A172 (cell line): ENCODE measurements at places on chromosomes 11 and 22.

DNA sequence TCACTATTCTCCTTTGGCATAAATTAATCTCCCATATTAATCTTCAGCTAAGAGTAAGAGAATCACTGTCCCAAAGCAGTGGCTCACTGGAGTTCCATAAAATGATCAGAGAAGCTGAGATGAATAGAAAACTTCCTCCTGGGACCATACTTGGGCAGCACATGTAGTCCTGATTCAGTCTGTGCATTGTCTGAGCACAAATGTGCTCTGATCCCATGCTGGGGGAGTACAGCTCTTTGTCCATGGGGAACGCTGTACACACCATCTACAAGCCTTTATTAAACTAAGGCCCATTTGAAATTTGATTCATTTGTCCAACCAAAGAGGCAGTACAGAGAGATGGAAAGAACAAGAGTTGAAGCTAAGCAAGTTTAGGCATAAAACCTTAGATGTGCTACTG, 147.4 kb upstream of the PGR start:
- DNase-seq: no peak

DNA sequence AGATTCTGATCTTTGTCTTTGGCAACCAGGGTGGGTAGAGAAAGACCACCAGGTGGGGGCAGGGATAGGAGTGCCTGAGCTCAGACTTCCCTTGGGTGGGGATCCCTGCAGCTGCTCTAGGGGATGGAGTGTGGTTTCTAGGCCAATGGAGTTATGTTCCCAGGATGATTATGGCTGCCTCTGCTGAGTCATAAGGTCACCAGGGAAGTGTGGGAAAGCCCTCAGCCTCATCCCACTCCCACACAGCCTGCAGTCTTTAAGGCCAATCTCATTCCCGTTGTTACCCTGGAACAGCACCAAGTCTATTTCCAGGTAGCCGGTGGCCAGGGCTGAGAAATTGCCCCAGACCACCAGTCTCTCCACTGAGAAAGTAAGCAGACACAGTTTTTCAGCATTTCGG, 2269.3 kb upstream of the RAG2 start:
- no peak for DNase-seq

GRCh38 chr11:71491940-71492339, 35.1 kb upstream of the KRTAP5-7 start:
- DNase-seq: no peak

GRCh38 chr22:30080805-30081204, 541 bp downstream of the HORMAD2 start:
- no peak for DNase-seq

GRCh38 chr22:38699784-38700183, 959 bp downstream of the JOSD1 start:
- DNase-seq: no peak
